ENCODE measurements at places on chromosomes 5 and 9.

DNA sequence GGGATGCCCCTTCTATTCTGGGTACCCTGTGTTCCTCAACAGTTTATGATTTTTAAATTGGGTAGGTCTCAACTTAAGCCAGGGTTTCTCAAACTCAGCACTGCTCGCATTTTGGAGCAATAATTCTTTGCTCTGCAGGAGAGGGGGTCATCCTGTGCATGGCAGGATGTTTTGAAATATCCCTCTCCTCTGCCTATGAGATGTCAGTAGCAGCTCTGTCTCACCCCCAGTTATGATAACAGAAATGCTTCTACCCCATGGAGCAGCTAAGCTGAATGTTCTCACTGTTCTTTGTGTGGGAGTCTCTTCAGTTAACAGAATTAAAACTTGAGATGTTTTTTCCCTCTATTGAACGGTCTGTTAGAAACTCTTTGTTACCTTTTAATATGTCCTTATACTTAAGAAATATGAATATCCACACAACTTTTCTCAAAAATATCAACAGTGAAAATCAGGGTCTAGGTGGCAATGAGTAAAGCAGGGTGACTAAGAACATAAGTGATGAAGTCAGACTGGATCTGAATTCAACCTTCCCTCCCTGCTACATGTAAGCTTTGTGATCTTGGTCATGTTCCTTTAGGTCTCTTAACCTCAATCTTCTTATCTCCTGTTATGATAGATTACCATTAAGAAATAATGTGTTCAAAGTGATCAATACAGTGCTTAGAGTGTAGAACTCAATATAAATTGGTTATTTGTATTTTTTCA lies 89.0 kb downstream of the CAMK4 start:
- no peak for DNase-seq

- DNase-seq, result no peak
These were observed 239.9 kb upstream of the SMARCA2 start for GRCh38 chr9:1775230-1775629.

GRCh38 chr5:74257060-74257527 lies 383.4 kb downstream of the ENC1 start:
- DNase-seq, result no peak

- no peak for DNase-seq
These were observed 106.3 kb downstream of the DMXL1 start for GRCh38 chr5:119177226-119177625.

- DNase-seq, result no peak
These were observed 4.4 kb downstream of the RAPGEF1 start for GRCh38 chr9:131735238-131736128.

Data from cardiac septum (tissue), 1 donor.